HL-60 (cell line): ENCODE measurements at places on chromosomes 1 and 21.

DNA sequence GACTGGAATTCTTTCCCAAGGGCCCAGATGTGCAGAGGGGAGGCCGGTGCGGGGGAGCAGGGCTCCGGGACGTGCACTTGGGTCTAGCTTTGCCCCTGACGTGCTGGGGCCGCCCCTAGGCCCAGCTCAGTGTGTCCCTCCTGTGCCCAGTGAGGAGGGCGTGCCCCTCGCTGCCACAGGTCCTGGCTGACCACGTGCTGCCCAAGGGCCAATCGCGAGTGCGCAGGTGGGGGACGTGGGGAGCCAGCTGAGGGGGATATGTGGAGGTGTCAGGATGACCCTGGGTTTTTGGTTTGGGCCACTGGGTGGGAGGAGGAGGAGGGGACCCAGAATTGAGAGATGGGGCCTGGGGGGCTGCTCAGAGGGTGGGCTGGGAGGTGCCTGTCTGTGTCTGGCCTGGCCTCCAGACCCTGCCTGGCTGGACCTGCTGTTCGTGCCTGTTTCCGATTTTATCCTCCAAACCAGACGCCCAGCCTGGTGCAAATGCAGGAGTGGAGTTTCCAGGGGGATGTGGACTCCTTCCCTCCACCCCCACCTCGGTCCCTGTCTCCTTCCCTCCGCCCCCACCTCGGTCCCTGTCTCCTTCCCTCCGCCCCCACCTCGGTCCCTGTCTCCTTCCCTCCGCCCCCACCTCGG lies 6.1 kb upstream of the RNF223 start:
- no peak for DNase-seq

- no peak for DNase-seq
Measured at GRCh38 chr1:180928331-180929230, 15.9 kb downstream of the KIAA1614 start.

DNA sequence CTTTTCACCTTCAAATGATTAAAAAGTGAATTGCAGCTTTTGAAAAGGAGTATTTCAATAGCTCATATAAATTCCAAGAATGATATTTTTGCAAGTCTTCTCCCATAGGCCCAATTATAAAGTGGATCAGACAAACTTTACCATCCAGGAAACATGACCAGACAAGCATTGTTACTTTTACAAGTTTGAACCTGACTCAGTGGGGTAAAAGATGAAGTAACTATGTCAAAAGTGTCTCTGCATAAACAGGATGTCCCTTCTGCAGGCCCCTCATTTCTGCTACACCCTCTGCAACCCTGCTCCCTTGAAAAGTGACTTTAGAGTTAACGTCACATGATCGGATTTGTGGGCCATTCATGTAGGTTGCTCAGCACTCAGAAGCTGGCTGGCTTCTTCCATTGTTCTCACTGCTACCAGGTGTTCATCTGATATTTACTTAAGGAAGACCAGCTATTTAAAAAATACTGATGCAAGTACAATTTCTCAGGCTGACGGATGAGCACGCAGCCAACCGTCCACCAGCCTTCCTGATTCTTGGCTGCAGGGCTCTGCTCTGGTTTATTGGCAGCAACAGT lies 32.3 kb downstream of the URB1 start:
- DNase-seq = no peak

DNA sequence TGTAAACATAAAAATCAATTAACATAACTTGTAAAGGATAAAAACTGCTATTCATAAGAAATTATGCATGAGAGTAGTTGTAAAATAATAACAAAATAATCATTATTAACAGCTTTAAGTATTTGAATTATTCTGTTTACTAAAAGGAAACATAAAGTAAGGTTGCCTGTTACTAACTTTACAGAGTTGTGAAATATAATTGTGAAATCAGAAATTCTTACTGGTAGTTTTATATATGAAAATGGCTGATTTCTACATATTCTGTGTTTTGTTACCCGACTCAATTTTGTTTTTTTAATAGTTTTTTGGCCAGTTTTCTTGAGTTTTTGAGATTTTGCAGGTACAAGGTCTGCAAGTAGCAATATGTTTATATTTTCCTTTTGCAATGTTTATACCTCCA lies 27.8 kb downstream of the FNBP1L start:
- no peak for DNase-seq

GRCh38 chr1:53365437-53366063 lies 37.7 kb upstream of the LRP8 start:
- DNase-seq = peak; percentile 41
